Choroid plexus epithelial cell (primary cell): ENCODE measurements at places on chromosomes 7 and 10.
A peak's percentile ranks its signal among the peaks of the same experiment; 100 is the strongest.

- peak; percentile 87 for DNase-seq
Observed at GRCh38 chr10:97701438-97702069, 12.0 kb upstream of the MARVELD1 start.

GRCh38 chr7:5827755-5828154 is 46.3 kb upstream of the RNF216 start:
- DNase-seq = peak; percentile 19

GRCh38 chr10:70053841-70054288 is 1.2 kb downstream of the MACROH2A2 start:
- peak; percentile 11 for DNase-seq

GRCh38 chr7:25720427-25720826 is 431.6 kb upstream of the NFE2L3 start:
- peak; percentile 47 for DNase-seq

DNA sequence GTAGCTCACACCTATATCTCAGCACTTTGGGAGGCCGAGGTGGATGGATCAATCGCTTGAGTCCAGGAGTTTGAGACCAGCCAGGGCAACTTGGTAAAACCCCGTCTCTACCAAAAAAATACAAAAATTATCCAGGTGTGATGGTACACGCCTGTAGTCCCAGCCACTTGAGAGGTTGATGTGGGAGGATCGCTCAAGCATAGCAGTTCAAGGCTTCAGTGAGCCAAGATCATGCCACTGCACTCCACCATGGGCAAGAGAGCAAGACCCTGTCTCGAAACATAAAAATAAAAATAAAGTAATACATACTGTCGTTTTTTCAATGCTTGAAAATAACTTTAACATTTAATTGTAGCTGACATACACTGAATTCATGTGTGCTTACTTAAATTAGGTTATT is 57.3 kb downstream of the REEP3 start:
- DNase-seq = no peak

DNA sequence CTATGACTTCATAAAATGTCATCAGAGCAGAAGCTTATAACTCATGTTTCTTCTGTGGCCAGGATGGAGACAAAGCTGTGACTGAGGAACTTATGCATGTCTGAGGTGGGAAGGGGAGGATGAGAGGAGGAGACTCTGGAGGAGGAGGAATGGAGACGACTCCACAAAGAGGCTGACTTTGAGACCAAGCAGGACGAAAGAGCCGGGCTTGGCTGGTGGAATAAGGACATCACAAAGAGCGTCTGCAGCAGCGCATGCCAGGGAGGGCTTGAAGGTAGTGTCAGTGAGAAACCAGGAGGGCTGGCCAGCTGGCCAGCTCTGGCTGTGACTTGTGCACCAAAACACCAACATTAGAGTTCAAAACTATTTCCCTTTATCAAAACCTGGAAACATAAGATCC is 6.1 kb upstream of the GDF2 start:
- DNase-seq = no peak

GRCh38 chr10:71396084-71396710 is 523 bp upstream of the CDH23 start:
- peak; percentile 49 for DNase-seq

- DNase-seq = peak; percentile 19
Observed at GRCh38 chr7:139118805-139119485, 9.4 kb upstream of the ZC3HAV1 start.

GRCh38 chr7:49822856-49823255 is 49.4 kb downstream of the VWC2 start:
- no peak for DNase-seq

DNA sequence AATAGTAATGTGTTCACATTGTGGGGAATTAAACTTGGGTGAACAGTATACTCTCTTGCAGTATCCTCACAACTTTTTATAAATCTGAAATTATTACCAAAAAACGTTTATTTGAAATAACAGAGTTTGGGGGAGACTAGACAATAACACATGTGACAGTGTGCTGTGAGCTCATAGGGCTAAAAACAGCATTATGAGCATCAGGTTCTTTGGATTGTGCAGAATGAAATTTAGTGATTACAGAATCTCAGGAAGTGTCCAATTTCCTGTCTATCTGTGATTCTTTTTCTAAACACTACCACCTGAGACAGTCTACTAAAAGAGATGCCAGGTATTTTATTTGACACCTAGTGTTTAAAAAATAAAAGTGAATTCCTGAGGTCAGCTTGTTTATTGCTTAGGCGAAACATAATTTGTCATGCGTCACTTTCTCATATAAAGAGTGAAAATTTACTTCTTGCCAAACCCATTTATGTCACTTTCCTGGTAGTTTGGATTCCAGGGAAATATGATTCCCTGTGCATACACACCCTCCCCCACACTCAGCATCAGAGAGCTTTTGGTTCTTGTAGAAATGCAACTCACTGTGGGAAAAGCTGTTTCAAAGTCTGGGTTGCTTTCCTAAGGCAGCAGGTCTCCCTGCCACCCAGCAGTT is 71.2 kb downstream of the AOAH start:
- peak; percentile 73 for DNase-seq

DNA sequence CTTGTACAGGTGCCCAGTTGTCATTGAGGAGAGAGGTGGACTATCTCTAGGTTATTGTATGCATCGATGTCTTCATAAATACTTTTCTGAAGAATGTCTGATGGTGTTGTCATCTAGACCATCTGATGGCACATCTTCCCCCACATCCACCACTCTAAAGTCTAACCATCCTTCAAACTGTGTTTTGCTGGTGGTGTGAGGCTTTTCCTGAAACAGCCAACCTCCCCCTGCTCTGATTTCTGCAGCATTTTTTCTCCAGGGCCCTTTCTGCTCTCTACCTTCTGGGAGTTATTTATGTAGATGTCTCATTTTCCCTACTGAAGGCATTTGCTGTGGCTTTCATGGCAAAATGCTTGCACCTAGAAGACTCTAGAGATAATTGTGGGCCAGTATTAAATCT is 1.5 kb downstream of the PLCE1 start:
- DNase-seq = no peak

GRCh38 chr10:78944723-78945312 is 123.9 kb upstream of the ZMIZ1 start:
- DNase-seq = peak; percentile 99

DNA sequence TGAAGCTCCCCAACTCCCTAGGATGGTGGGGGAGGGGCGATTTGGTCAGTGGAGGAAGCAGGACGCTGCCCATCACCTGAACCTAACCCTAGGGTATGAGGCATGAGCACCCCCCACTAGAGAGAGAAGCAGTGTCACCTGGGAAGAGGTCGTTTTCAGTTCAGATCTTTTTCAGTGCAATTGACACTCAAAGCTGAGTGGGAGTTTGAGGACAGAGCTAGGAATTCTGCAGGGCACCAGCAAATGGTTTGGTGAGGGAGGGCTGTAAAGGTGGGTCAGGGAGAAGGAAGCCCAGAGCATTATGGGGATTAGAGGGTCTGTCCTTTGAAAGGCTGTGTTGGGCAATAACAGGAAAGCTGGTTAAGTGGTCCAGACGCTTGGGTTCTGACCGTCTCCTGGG is 10.9 kb downstream of the BPGM start:
- no peak for DNase-seq

- no peak for DNase-seq
Observed at GRCh38 chr10:69262292-69262751, 16.0 kb upstream of the HK1 start.

DNA sequence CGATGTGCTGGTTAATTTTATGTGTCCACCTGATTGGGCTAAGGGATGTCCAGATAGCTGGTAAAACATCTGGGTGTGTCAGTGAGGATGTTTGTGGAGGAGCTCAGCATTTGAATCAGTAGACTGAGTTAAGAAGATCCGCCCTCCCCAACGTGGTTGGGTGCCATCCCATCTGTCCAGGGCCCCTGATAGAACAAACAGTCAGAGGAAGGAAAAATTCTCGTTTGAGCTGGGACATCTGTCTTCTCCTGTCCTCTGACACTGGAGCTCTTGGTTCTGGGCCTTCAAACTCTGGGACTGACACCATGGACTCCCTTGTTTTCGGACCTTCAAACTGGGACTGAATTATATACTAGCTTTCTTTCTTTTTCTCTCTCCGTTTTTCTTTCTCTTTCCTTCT is 59.6 kb downstream of the CARD11 start:
- no peak for DNase-seq

DNA sequence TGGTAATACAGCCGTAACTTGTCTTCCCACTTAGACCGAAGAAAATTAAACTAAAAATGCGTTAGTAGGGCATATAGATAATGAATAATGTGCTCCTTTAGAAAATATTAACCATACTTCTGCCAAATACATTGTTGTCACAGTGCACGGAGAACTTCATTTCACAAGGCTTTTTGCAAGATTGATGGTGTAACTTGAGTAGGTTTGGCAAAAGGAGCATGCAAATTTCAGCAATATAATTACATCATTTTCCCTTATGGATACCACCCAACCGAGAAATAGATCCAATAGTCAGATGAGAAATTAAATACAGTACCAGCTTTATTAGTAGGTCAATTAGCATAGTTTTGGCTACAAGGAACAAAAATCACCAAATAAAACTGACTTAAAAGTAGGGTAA is 792.6 kb upstream of the C7orf33 start:
- no peak for DNase-seq

DNA sequence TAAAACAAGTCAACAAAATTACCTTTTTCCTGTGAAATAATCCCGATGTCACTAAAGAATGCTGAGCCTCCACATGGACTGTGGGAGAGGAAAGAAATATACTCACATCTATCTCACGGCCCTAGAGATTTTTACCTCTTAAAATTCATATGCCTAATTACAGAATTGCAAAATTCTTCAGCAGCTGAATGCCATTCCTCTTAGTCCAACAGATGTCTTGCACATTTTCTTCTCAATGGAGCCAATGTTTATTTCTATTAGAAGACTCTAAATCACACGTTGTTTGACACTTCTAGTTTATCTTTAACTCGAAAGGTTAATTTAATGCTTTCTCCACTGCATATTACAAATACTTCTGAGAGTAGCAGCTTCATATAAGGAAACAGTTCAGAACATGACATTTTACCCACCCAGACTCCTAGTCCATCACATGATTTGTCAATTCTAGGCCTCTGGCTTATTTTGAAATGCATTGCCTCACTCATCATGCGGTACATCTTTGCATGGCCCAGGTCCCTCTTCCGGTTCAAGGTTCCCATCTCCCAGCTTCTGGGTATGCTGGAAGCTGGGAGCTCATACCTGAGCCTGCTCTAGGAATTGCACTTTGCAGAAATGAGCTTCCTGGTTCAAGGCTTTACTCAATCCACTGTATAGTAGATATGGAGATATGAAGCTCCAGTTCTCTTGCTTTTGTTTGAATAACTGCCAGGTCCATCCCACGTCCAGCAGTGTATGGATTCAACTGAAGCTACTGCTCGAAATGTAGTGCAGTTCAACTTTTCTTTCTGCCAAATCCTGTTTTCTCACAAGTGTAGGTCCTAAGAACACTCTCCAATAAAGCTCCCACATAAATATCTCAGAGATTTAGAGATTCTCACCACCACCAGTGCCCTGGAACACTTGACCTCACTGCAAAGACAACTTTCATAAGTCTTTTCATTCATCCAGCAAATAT is 306.2 kb downstream of the GPR37 start:
- peak; percentile 53 for DNase-seq

- no peak for DNase-seq
Observed at GRCh38 chr7:36387435-36388231, 2.0 kb upstream of the ANLN start.

DNA sequence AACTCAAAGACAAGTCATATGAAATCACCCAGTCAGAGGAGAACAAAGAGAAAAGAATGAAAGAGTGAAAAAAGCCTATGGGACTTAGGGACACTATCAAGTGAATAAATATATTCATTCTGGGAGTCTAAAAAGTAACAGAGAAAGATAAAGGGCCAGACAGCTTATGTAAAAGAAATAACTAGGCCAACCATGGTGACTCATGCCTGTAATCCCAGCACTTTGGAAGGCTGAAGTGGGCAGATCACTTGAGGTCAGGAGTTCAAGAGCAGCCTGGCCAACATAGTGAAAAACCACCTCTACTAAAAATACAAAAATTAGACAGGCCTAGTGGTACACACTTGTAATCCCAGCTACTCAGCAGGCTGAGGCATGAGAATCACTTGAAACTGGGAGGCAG is 154.7 kb upstream of the TMEM106B start:
- peak; percentile 14 for DNase-seq

- peak; percentile 27 for DNase-seq
Observed at GRCh38 chr7:17227766-17228490, 70.5 kb upstream of the AHR start.

DNA sequence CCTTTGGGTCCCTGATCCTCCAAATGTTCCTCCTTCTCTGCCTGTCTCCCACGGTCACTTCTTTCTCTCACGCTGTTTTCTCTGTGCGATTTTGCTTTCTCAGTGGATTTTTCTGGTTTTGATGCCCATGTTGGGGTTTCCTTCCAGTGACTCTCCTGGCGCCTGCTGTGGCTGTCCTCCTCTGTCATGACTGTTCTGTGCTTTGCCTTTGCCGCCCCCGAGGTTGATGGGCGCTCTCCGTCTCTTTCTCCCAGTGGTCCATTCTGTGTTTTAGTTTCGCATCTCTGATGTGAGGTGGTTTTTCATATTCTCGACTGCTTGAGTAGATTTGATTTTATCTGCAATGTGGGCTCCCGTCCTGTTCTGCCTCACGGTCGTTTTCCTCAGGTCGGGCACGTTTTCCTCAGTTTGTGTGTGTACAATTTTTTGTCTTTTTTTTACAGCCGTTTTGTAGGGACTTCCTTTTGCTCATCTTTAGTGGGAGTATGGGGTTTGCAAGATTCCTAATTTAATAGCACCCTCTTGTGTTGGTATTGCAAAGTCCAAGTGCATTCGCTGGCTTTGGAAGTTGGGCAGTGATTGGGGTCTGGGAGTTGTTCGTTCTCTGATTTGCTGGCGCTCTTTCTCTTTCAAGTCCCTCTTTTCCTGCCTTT is 100.0 kb downstream of the INPP5A start:
- peak; percentile 81 for DNase-seq

GRCh38 chr10:28558923-28559508 is 26.1 kb downstream of the WAC start:
- DNase-seq = peak; percentile 33

DNA sequence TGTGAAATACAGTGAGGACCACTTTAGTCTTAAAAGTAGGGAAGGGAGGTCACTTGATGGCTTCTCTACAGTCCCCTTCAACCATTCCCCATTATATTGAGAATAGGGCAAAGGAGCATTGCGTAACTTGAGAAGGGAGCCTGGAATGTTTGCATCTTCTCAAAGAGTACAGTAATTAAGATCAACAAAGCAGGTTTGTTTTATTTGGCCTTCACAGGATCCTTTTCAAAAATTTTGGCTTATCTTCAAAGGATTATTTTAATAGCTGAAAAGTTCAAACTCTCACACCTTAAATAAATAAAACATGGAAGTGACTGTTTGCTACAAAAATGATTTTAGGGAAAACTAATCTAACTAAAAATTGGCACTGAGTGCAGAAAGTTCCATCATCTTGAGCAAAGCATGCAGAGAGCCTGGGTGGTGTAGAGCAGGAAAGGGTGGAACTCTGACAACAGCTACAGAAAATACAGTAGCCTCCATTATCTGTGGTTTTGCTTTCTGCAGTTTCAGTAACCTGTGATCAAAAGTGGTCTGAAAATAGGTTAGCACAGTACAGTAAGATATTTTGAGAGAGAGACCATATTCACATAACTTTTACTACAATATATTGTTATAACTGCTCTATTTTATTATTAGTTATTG is 214.0 kb downstream of the MDFIC start:
- peak; percentile 43 for DNase-seq

GRCh38 chr10:69904533-69904932 is 102.8 kb downstream of the COL13A1 start:
- no peak for DNase-seq
